ENCODE measurements at places on chromosomes 2 and 18. TPM values are rescaled to one million over a fixed set of nuclear protein-coding genes. Genes with fewer than 3 reads are reported as not detected.
A peak's percentile ranks its signal among the peaks of the same experiment; 100 is the strongest.

- DNase-seq = no peak
- H3K4me1 ChIP-seq = no peaks in the 10 kb centered on the region
- no peaks in the 10 kb centered on the region for H3K36me3 ChIP-seq
- H3K27ac ChIP-seq = no peak overlapping the region
Measured at GRCh38 chr2:88036182-88036581, 19.4 kb downstream of the KRCC1 start.

DNA sequence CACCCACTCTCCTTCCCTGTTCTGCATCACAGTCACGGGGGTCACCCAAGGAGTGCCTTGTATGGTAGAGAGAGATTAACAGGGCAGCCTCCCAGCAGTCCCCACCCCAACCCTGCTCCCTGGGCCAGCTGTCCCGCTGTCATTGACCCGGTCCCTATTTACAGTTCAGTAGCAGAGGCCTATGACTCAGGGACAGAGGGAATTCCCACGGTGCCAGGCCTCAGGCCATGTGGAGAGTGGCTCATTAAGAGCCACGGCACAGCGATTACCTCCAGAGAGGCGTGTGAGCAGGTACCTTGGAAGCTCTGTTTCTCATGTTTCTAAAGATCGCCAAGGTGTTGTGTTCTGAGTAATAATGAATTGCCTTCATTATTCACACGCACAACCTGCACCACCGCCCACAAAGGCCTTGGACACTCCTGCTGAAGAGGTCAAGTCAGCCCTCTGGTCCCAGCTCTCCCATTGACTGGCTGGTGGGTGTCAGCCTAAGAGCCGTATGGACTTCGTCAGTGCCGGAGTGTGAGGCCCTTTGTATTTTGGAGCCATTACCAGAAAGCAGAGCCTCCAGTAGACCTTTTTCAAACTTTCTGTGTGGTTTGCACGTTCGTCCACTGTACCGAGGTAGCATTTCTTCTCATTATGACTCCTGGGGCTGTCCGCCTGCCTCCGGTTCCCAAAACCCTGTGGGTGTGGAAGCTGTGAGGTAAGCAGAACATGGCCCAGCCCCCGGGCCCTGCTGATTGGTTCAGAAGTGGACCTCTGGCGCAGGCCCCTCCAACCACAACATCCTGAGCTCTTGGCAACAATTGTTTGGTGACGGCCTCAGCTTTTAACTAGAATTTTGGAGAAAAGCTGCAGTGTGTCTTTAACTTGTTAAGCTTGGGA is 47.0 kb downstream of the SERTAD2 start:
- peak; percentile 93 for DNase-seq
- no peak overlapping the region for H3K27ac ChIP-seq
- no peaks in the 10 kb centered on the region for H3K27me3 ChIP-seq
- no peaks in the 10 kb centered on the region for H3K4me1 ChIP-seq

- no peak for DNase-seq
- H3K4me1 ChIP-seq = no peaks in the 10 kb centered on the region
- H3K36me3 ChIP-seq = no peaks in the 10 kb centered on the region
- no peaks in the 10 kb centered on the region for H3K27me3 ChIP-seq
- no peak overlapping the region for H3K27ac ChIP-seq
- H3K4me3 ChIP-seq = no peak overlapping the region
Measured at GRCh38 chr18:51135795-51136194, 61.7 kb downstream of the MEX3C start.

Gene SRD5A2
- total RNA-seq = 1.4 TPM

Gene DUSP19
- total RNA-seq = 3.8 TPM

Gene CELF4
- total RNA-seq = 4.8 TPM

GRCh38 chr2:96095116-96095636 is 21.2 kb downstream of the ADRA2B start:
- no peak overlapping the region for H3K27ac ChIP-seq
- DNase-seq = no peak
- H3K4me1 ChIP-seq = peaks cover 19% of the 10 kb centered on the region
- H3K4me3 ChIP-seq = no peak overlapping the region

GRCh38 chr2:165443511-165443910 is 26.0 kb upstream of the CSRNP3 start:
- H3K27ac ChIP-seq = no peak overlapping the region
- no peak overlapping the region for H3K4me3 ChIP-seq
- no peak for DNase-seq
- no peaks in the 10 kb centered on the region for H3K27me3 ChIP-seq

DNA sequence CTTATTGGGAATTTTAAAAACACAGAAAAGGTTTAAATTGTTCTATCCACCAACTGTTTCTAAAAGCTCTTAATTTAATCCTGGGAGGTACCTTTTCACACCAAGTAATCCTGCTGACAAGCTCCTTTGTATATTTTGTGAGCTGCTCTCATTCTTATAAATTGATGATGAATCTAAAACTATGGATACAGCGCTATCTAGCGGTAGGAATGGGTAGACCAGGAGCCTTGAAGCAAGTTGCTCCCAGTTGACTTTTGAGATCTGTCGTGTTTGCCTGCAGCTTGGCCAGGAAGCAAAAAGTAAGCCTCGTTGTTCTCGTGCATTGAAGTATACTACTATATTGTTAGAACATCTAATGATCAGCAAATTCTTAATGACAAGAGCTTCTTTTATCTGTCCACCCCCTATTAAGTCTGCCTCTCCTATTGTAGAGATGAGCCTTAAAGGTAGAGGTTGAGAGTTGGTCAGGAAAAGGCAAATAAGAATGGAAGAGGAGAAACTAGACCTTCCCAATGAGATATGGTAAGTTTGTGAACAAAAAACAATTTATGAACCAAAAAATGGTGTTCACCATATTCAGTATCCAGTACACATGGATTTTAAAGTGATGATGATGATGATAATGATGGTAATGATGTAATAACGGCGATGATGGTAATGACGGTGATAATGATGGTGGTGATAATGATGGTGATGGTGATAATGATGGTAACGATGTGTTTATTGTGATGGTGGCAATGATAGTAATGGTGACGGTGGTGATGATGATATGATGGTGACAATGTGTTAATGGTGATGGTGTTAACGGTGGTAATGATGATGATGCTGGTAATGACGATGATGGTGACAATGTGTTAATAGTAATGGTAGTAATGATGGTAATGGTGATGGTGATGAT is 212.1 kb upstream of the NCKAP5 start:
- peaks cover 6% of the 10 kb centered on the region for H3K4me1 ChIP-seq
- H3K27me3 ChIP-seq = no peaks in the 10 kb centered on the region
- H3K27ac ChIP-seq = no peak overlapping the region

GRCh38 chr2:39584283-39584965 is 81.3 kb upstream of the TMEM178A start:
- no peaks in the 10 kb centered on the region for H3K27me3 ChIP-seq
- H3K27ac ChIP-seq = no peak overlapping the region
- H3K4me1 ChIP-seq = no peaks in the 10 kb centered on the region
- DNase-seq = no peak
- no peak overlapping the region for H3K4me3 ChIP-seq

- no peaks in the 10 kb centered on the region for H3K4me1 ChIP-seq
- no peak overlapping the region for H3K27ac ChIP-seq
- H3K27me3 ChIP-seq = no peaks in the 10 kb centered on the region
- no peak overlapping the region for H3K4me3 ChIP-seq
- no peaks in the 10 kb centered on the region for H3K36me3 ChIP-seq
- no peak for DNase-seq
Measured at GRCh38 chr2:238816291-238816690, 31.6 kb upstream of the TWIST2 start.

DNA sequence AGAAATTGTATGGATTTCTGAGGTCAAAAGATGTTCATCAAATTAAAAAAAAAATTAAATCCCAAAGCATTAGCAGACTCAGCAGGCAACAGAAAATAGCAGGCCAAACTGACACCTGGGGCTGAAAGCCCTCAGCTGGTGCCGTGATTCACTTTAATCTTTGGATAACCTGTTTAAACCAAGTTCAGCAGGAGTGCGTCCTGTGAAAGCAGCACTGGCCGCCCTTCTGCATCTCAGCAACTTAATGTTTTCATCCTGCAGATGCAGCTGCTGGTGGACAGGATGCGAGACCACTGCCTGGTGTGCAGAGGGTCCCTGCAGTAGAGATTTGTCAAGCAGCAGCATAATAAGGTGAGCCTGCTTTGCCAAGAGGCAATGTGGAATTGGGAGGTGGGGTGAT is 41.2 kb downstream of the CCDC68 start:
- no peak for DNase-seq
- no peak overlapping the region for H3K4me3 ChIP-seq
- no peak overlapping the region for H3K27ac ChIP-seq

Gene ALPG
- 0.93 TPM for total RNA-seq

DNA sequence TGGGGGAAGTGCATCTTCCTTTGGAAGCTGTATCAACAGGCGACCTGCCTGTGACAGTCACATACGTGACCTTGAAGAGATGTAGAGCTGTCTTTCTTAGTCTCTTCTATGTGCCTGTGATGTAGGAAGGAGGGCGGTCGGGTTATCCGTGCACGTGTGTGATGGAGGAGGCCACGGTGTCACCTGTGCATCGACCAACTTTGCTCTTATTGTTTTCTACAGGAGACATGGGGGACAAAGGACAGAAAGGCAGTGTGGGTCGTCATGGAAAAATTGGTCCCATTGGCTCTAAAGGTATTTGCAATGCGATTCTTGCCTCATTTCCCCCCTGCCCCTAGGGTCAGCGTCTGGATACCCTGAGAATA is 20.7 kb upstream of the ALLC start:
- H3K27ac ChIP-seq = no peak overlapping the region
- peak; percentile 9 for DNase-seq

DNA sequence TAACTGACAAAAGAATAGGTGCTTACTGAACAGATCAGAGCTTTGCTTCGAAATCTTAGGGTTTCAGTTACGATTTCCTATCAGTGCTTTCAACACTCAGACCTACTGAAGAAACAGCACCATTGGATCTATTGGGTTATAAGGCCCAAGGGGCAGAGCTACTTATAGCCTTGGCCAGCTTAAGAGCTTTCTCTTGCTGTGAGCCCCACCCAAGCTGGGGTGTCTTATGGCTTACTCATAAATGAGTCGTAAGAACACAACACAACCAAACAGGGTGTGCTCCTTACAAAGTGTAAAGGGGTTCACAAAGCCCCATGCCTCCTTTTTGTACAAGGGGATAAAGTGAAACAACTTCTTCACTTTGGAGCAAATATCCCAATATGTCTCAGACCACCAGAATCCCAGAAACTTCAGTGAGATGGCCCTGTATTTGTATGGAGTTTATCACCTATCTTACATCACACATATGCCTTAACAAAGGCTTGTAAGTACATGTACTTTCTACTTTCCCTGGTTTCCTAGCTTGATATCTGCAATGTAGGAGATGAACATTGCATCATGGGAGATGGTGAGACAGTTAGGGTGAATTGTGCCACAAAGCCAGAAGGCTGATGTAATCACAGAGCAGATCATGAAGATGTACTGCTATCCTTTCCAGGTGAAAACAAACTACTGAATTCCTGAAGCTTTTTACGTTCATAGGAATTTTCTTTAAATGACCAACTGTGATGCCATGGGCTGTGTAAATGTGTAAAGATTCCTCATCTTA is 115.5 kb upstream of the GLI2 start:
- no peak for DNase-seq
- no peak overlapping the region for H3K4me3 ChIP-seq
- H3K36me3 ChIP-seq = no peaks in the 10 kb centered on the region
- no peaks in the 10 kb centered on the region for H3K4me1 ChIP-seq

Gene SP140L
- total RNA-seq = 21.9 TPM

Gene GORASP2
- total RNA-seq = 67.3 TPM

Gene ASXL3
- 15.4 TPM for total RNA-seq

- H3K27me3 ChIP-seq = no peaks in the 10 kb centered on the region
- H3K36me3 ChIP-seq = no peaks in the 10 kb centered on the region
- no peaks in the 10 kb centered on the region for H3K4me1 ChIP-seq
- no peak overlapping the region for H3K27ac ChIP-seq
- H3K4me3 ChIP-seq = no peak overlapping the region
- DNase-seq = no peak
Measured at GRCh38 chr2:100189387-100189786, 47.0 kb upstream of the AFF3 start.

GRCh38 chr18:8609659-8610458 is 622 bp downstream of the RAB12 start:
- H3K27ac ChIP-seq = peak overlapping the region; percentile 82
- H3K4me1 ChIP-seq = peaks cover 30% of the 10 kb centered on the region
- no peaks in the 10 kb centered on the region for H3K36me3 ChIP-seq

- no peak overlapping the region for H3K27ac ChIP-seq
- no peaks in the 10 kb centered on the region for H3K4me1 ChIP-seq
- H3K36me3 ChIP-seq = no peaks in the 10 kb centered on the region
- no peak for DNase-seq
Measured at GRCh38 chr2:55843096-55843993, 80.2 kb downstream of the EFEMP1 start.

GRCh38 chr18:5600378-5601071 is 56.7 kb upstream of the EPB41L3 start:
- no peak overlapping the region for H3K27ac ChIP-seq
- no peaks in the 10 kb centered on the region for H3K36me3 ChIP-seq
- peaks cover 5% of the 10 kb centered on the region for H3K4me1 ChIP-seq
- no peaks in the 10 kb centered on the region for H3K27me3 ChIP-seq
- H3K4me3 ChIP-seq = no peak overlapping the region

GRCh38 chr2:73175663-73176204 is 26.6 kb upstream of the NOTO start:
- no peaks in the 10 kb centered on the region for H3K27me3 ChIP-seq
- DNase-seq = peak; percentile 93
- no peak overlapping the region for H3K27ac ChIP-seq
- no peaks in the 10 kb centered on the region for H3K36me3 ChIP-seq

DNA sequence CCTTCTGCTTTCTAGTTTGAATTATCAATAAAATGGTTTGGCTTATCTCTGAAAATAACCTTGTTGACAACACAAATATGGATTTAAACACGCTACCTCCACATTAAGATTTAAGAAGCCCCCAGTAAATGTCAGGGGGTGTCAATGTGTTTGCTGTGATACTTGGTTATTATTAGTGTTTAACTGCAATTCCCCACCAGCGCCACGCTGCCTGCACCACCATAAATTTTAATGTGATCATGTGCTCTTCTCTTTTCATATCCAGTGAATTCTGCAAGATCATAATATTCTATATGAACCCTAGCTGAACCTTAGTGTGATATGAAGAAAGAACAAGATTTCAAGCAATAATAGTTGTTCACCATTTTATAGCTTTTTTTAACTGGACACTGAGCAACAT is 330.7 kb downstream of the AGPS start:
- no peak for DNase-seq
- H3K36me3 ChIP-seq = no peaks in the 10 kb centered on the region
- H3K4me3 ChIP-seq = no peak overlapping the region

Gene TMEM37
- 14.2 TPM for total RNA-seq
